Activated CD8-positive, alpha-beta memory T cell treated with anti-CD3 and anti-CD28 coated beads for 24 hours (primary cell): ENCODE measurements at places on chromosomes 5 and 9.

- DNase-seq: no peak
Measured at GRCh38 chr9:35808433-35808832, 3.6 kb downstream of the SPAG8 start.

DNA sequence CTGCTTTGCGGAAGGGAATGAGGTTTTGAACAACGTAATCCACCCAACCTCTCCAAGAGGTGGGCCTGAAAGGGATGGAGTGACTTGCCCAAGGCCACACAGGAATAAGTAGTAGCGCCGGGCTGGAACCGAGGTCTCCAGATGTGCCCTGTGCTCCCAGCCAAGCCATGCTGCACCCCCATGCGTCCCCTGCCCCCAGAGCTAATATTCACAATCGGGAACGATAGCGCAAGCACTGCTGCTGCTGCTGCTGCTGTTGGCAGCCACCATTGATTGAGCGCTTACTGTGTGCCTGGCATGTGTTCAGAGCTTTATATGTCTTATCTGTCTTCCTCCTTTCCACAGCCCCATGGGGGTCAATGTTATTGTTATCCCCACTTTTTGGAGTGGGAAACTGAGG, 43.9 kb downstream of the AMBP start:
- no peak for DNase-seq

- DNase-seq: no peak
Measured at GRCh38 chr9:123658792-123659191, 271.1 kb downstream of the DENND1A start.

- no peak for DNase-seq
Measured at GRCh38 chr9:136259517-136259813, 13.9 kb upstream of the QSOX2 start.

DNA sequence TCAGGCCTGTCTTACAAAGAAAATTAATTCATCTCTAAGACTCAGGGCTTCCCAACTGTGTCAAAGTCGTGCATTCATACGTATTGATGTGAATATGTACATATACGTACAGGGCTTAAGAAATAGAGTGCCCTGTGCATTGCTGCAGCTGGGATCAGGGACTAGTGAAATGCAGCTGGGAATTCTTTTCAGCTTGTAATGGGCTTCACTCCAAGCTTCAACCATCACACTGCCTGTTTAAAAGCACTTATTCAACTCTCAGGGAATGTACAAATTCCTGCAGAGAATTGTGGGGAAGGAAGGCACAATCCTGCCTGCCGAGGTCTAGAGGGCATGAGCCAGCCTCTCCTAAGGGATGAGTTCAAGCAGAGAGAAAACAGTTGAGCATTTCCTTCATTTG, 59.6 kb upstream of the MAN2A1 start:
- DNase-seq: no peak

- DNase-seq: no peak
Measured at GRCh38 chr9:107260437-107261081, 22.5 kb upstream of the RAD23B start.

- DNase-seq: no peak
Measured at GRCh38 chr9:113492343-113493202, 29.0 kb downstream of the RGS3 start.

DNA sequence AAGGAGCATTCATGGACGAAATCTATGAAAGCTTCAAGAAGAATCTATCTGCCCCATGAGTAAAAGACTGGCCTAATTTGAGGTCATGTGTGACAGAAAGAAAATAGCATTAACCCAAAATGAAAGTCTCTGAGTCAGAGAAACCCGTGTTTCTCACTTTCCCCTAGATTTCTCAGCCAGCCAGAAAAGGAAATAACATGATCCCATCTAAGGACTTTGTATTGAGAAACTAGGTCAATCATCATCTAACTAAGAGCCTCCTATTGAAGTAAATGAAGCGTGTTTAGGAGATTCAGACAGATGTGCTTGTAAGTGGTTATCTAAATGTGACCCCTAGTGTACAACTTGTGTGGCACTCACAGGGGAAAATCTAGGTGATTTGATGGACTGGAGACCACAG, 77.3 kb upstream of the ZNF366 start:
- DNase-seq: no peak

DNA sequence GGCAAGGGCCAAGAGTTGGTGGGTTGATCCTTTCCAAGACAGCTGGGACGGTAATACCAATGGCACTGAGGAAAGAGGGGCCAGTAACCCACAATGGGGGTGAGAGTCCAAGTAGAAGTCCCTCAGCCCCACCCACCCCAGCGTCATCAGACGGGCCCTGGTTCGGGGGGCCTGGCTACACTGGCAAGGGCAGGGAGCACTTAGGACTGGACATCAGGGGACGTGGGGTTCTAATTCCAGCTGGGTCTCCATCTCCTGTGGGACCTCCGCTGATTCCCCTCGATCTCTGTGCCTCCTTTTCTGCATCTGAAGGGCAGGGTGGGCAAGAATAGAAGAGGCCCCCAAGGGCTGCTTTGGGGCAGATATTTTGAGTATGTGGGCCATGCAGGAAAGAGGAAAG, 53.5 kb upstream of the FCN1 start:
- no peak for DNase-seq

GRCh38 chr5:169153405-169153804, 147.5 kb downstream of the SLIT3 start:
- DNase-seq: no peak

GRCh38 chr5:137310051-137310730, 188.9 kb downstream of the SPOCK1 start:
- no peak for DNase-seq

- DNase-seq: no peak
Measured at GRCh38 chr5:172943283-172943841, 15.9 kb upstream of the RPL26L1 start.

GRCh38 chr5:59769041-59769360, 124.5 kb downstream of the PDE4D start:
- no peak for DNase-seq

DNA sequence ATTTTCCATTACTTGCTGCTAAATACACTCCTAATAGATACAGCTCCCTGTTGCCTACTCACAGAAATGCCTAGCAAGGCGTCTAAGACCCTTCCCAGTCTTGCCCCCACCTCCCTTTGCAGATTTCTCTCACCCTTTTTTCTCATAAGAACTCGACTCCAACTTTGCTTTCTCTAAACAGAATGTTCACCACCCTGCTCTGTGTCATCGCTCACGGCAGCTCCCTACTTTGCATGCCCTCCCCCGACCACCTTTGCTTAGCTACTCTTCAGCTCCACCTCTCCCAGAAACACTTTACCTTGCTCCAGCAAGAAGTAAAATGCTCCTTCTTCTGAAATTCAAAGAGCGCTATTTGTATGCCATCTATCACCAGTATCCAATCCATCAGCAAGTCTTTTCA, 15.2 kb upstream of the PPP1R2B start:
- no peak for DNase-seq
